Osteocyte (in vitro differentiated cells): ENCODE measurements at places on chromosomes 1 and 21. TPM values are rescaled to one million over a fixed set of nuclear protein-coding genes. Genes with fewer than 3 reads are reported as not detected.

SLC2A5 gene
- total RNA-seq, result 0.39 TPM in 1 of 2 replicates, not detected in the other

- H3K36me3 ChIP-seq, result no peaks in the 10 kb centered on the region
- peaks cover 2% of the 10 kb centered on the region for H3K27me3 ChIP-seq
- DNase-seq, result no peak
- H3K27ac ChIP-seq, result no peak overlapping the region
Observed at GRCh38 chr1:232355162-232356006, 274.5 kb downstream of the SIPA1L2 start.

GRCh38 chr1:160066829-160067745 lies 2.9 kb downstream of the KCNJ10 start:
- no peak overlapping the region for H3K4me3 ChIP-seq
- H3K27ac ChIP-seq, result no peak overlapping the region
- peaks cover 7% of the 10 kb centered on the region for H3K4me1 ChIP-seq
- peaks cover 80% of the 10 kb centered on the region for H3K27me3 ChIP-seq

DNA sequence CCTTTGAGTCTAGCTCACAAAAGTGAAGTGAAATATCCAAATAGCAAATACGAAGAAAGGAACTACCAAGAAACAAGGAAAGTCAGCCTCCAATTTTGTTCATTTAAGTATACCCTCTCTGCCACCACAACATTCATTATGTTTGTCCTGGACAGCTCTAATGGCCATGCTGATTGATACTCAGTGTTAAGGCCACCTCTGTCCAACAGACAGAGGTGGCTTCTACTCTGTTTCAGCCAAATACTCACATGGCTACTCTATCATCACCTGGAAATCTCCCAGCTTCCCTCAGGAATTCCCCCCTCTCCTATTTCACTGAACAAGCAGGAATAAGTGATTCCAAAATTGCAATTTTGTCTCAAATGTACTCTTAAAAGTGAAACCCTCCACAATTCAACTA lies 10.7 kb downstream of the APP start:
- DNase-seq, result no peak
- H3K27ac ChIP-seq, result no peak overlapping the region
- H3K36me3 ChIP-seq, result peaks cover 8% of the 10 kb centered on the region
- no peak overlapping the region for H3K4me3 ChIP-seq
